A549 (cell line): ENCODE measurements at places on chromosomes 13 and 19.
A peak's percentile ranks its signal among the peaks of the same experiment; 100 is the strongest.

- no peak for DNase-seq
Observed at GRCh38 chr19:44955505-44956439, 592 bp downstream of the CLPTM1 start.

- DNase-seq: no peak
Observed at GRCh38 chr13:91097269-91097668, 250.2 kb upstream of the MIR17HG start.

- no peak for DNase-seq
Observed at GRCh38 chr13:98511435-98511834, 65.5 kb downstream of the STK24 start.

- DNase-seq: no peak
Observed at GRCh38 chr13:20927596-20928257, 25.2 kb upstream of the XPO4 start.

DNA sequence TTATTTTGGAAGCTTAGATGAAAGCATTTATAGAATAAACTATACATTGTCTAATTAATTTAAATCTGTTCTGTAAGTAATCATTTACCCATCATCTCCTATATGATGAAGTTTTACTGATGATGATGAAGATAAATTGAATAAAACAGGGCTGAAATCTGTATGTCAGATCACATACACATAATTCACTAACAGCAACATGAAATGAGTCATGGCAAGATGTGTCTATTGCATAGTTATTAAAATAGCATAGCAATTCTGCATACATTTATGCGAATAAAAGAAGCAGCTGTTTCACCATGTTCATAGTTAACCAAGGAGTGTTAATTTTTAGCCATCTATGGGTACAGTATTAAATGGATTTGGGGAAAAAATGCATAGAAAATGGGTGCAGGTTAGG, 424.9 kb downstream of the LIG4 start:
- DNase-seq: no peak

- no peak for DNase-seq
Observed at GRCh38 chr13:20461860-20462532, 63.7 kb downstream of the CRYL1 start.

- no peak for DNase-seq
Observed at GRCh38 chr19:16892868-16893685, 4.3 kb downstream of the F2RL3 start.

DNA sequence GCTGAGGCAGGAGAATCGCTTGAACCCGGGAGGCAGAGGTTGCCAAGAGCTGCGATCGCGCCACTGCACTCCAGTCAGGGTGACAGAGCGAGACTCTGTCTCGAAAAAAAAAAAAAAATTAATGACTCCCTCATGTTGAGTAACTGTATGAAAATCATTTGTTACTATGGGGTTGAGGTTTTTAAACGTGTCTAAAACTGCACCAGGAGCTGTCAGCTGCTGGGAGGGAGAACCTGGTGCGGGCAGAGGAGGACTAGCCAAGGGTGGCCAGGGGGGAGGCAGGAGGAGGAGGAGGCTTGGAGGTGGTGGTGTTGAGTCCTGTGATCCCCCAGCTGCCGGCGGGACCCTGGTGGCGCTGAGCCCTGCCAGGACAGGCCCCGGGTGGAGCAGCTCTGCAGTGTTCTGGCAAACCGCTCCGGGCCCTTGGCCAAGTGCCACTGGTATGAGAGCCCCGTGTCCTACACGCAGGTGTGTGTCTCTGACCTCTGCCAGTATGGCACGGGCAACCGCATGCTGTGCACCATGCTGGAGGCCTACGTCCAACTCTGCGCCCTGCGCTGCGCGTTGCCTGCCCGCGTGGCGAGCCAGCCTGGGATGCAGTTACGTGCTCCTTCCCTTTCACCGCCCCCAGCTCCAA, 17.1 kb upstream of the FXYD3 start:
- DNase-seq: no peak

DNA sequence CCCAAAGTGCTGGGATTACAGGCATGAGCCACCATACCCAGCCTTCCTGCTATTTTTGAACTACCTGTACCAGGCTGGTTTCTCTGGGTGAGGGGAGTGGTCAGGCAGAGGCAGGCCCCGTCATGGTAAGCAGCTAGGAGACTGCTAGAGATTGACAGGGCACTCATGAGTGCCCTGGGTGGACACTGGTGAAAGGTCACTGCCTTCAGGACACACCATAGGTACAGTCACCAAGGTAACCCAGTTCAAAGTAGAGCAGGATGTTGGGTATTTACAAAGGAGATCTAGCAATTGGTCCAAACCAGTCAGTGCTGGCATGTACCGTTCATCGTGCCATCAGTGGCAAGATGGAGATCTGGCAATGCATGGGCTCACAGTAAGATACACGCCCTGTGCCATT, 25.5 kb downstream of the DPRX start:
- DNase-seq: no peak

DNA sequence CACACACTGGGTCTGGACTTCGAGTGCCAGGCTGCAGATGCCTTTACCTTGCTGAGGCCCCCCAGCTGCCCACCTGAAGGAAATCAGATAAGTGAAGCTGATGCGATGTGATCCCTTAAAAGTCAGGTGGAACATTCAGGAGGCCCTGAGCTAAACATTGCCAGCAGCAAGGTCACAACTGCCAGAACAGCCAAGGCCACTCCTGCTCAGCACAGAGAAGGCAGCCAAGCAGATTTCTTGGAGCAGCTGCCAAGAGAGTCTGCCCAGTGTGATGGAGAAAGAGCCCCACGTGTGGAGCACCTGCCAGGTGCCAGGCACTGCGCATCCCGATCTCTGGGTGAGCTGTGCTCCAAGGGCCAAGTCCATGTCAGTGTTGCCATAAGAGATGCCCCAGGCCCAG, 20.6 kb upstream of the UQCRFS1 start:
- no peak for DNase-seq

DNA sequence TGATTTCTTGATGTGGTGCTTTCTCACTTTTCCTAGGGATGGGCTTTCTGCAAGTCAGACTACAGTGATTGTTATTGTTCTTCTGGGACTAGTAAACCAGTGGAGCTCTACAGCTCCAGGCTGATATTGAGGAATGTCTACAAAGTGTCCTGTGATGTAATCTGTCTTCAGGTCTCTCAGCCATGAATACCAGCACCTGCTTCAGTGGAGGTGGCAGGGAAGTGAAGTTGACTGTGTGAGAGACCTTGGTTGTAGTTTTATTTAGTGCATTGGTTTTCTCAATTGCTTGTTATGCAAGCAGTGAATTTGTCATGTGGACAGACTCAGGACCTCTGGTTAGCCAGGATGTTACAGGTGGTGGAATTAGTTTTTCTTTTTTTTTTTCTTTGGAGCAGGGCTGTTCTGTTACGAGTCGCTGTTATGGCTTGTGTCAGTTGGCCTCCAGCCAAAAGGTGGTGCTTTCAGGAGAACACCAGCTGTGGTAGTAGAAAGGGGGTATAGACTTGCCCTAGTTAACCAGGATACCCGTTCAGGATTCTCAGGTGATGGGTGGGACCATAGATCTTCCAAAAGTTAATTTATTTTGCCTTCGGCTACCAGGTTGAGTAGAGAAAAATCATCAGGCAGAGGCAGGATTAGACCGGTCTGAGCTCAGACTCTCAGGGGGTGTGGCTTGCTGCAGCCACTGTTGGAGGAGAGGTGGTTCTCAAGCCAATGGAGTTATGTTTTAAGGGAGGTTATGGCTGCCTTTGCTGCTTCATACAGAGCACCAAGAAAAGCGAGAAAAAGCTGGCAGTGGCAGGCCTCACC, 11.9 kb upstream of the ZNF675 start:
- no peak for DNase-seq

DNA sequence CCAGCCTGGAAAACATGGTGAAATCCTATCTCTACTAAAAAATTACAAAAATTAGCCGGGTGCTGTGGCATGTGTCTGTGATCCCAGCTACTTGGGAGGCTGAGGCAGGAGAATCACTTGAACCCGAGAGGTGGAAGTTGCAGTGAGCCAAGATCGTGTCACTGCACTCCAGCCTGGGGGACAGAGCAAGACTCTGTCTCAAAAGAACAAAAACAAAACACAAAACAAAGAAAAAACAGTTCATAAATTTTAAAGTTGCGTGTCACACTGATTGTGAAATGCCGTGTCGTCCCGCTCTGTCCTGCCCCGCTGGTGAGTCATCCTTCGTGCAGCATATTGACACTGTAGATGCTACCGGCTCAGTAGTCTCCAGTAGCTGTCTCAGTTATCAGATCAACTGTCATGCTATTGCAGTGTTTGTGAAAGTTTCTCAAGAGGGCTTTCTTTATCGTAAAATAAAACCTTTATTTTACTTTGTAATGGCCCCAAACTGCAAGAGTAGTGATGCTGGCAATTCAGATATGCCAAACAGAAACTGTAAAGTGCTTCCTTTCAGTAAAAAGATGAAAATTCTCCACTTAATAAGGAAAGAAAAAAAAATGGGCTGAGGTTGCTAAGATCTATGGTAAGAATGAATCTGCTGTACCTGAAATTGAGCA, 36.4 kb upstream of the IGFL1 start:
- peak; percentile 84 for DNase-seq

GRCh38 chr19:41192574-41193429, at the start of gene CYP2S1:
Gene CYP2S1 (plus strand): TSS chr19:41193219. CDS start chr19:41193265, 46 bp downstream.
- DNase-seq: peak; percentile 93

- DNase-seq: peak; percentile 40
Observed at GRCh38 chr19:54517483-54517882, 14.9 kb downstream of the LAIR2 start.

- DNase-seq: peak; percentile 57
Observed at GRCh38 chr19:49684251-49684982, 5.0 kb upstream of the ADM5 start.

- peak; percentile 71 for DNase-seq
Observed at GRCh38 chr19:17555929-17556813, 722 bp downstream of the COLGALT1 start.

- no peak for DNase-seq
Observed at GRCh38 chr19:2040647-2041432, 10.2 kb downstream of the MKNK2 start.

GRCh38 chr19:15457701-15458484, 6.5 kb downstream of the RASAL3 start:
- DNase-seq: no peak

DNA sequence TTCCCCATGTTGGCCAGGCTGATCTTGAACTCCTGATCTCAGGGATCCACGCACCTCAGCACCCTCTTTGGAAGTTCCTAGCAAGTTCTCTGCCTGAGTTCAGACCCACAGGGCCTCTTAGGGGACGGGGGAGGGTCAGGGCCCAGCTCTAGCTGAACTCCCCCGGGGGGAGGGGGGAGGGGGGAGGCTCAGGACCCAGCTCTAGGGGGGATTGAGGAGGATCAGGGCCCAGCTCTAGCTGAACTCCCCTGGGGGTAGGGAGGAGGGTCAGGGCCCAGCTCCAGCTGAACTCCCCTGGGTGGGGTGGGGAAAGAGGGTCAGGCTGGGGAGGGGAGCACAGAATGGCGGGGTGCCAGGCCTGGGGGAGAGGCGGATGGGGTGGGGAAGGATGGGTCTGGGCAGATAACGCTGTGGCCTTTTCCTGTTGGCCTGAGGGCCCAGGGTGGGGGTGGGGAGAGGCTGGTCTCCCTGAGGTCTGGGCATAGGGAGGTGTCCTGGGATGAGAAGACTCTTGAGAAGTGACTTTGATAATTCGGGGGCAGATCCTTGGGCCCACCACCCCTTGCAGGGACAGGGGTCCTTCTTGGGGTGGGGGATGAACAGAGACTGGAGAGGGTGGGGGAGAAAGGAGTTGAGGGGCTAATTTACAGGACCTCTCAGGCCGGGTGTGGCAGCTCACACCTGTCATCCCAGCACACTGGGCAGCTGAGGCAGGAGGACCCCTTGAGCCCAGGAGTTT, 5.5 kb upstream of the PTBP1 start:
- no peak for DNase-seq

GRCh38 chr13:99978799-99979452, 2.7 kb upstream of the ZIC2 start:
- DNase-seq: no peak

- DNase-seq: peak; percentile 77
Observed at GRCh38 chr19:46404753-46405468, 8.5 kb downstream of the CCDC8 start.

- no peak for DNase-seq
Observed at GRCh38 chr13:91355826-91356710, 8.6 kb downstream of the MIR17HG start.

DNA sequence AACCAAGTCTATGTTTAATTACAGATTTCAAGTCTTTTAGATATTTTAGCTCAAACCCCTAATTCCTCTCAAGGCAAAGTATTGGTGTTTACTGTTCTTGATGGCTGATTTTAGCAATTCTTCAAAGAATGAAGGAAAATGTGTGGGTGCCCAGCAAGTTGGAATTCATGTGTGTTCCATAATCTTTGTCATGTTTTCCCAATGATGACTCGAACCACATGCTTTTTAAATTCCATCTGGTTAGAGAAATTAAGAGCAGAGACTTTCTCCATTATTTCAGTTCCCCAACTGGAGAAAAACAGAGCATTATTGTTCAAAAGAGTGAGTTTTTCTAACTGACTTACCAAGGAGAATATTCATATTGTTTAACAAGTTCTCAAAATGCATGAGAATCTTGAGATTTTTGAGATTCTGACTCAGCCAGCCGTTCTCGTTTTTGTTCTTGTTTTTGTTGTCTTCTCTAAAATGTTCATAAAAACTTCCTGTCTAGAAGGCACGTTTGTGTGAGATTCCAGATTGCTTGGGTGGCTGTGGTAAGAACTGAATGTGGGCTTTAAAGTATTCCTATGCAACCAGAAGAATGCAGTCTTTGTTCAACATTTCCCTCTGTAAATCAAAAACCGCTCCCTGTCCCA, 404.7 kb downstream of the IRS2 start:
- DNase-seq: no peak

DNA sequence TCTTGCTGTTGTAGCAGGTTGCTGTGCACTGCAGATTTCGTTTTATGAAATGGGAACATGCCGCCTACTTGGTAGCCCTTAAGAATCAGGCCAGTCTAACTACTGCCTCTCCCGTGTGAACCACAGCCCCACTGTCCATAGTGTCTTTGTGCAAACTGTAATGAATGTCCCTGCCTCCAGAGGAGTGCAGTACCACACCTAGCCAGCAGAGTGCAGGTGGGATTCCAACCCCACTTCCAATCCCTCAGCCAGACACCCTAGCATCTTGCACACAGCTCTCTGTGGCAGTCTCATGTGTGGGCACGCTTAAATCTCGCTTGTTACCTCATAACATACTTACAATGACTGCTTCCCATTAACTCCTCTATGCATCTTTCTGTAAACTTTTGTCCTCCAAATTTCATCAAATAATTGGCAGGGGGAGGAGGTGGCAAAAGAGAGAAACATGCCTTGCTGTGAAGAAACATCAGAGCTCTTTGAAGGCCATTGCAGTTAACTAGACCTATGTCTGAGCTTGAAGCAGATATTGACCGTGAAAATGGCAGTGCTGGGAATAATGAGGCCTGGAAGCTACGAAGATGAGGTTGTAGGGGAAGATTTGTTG, 47.2 kb downstream of the ZAR1L start:
- no peak for DNase-seq

- no peak for DNase-seq
Observed at GRCh38 chr19:33498391-33499000, 23.1 kb downstream of the PEPD start.
